ENCODE measurements at places on chromosomes 6 and 20. TPM values are rescaled to one million over a fixed set of nuclear protein-coding genes. Genes with fewer than 3 reads are reported as not detected.

DNA sequence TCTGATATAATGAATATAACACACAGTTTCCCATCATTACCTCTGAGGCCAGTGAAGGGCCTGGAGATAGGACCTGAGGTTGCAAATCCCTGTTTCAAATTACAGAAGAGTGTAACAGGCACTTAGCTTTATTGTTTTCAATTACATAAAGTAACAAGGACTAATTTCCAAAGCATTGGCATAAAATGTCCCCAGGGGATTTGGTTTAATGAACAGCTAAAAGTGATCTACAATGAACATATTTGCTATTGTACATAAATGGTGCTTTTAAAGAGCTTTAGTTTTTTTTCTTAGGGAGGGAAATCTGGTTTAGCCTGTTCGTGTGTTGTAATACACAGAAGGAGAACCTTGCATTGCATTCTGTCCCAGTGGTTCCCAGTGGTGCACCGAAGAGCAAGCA is 54.4 kb downstream of the HMGN3 start:
- peaks cover 4% of the 10 kb centered on the region for H3K27me3 ChIP-seq
- no peak overlapping the region for H3K27ac ChIP-seq
- H3K4me3 ChIP-seq = no peak overlapping the region
- no peak for DNase-seq
- H3K36me3 ChIP-seq = no peaks in the 10 kb centered on the region
- H3K4me1 ChIP-seq = no peaks in the 10 kb centered on the region

DNA sequence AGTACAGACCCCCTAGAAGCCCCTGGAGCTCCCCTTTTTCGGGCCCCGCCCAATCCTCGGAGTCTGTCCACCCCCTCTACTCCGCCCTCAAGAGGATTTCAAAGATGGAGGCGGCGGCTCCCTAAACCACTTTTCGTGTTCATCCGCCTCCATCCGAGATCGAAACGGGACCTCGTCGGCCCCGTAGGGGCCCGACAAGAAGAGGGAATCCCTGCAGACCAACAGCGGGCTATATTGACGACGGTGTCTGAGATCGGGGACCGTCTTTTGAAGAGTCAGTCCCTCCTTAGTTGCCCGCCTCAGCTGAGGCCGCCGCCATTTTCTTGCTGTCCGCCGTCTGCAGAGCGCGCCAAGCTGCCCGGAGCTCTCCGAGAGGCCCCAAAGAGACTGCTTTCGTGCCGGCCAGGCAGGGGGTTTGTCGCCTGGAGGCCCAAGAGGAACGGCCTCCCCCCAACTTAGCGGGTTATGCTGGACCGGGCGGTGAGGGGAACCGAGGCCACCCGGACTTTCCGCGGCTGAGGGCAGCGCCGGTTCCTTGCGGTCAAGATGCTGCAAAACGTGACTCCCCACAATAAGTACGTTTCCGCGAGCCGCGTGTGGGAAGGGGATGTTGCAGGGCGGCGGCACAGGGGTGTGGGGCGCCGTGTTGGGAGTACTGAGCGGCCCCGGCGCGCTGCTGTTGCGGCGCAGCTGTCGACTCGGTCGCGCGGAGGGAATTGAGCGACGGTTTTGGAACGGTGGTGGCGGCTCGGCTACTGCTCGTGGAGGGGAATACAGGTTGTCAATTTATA is 4.2 kb downstream of the BRD2 start:
- peak overlapping the region; percentile 98 for H3K27ac ChIP-seq
- DNase-seq = peak; percentile 54
- H3K4me1 ChIP-seq = peaks cover 22% of the 10 kb centered on the region
- H3K36me3 ChIP-seq = peaks cover 84% of the 10 kb centered on the region
- peak overlapping the region; percentile 94 for H3K4me3 ChIP-seq

ABHD12 gene
- 18.1 TPM for total RNA-seq

- H3K4me3 ChIP-seq = no peak overlapping the region
- no peaks in the 10 kb centered on the region for H3K27me3 ChIP-seq
- H3K4me1 ChIP-seq = peaks cover 5% of the 10 kb centered on the region
Measured at GRCh38 chr6:162119341-162119740, 608.2 kb downstream of the PRKN start.

DNA sequence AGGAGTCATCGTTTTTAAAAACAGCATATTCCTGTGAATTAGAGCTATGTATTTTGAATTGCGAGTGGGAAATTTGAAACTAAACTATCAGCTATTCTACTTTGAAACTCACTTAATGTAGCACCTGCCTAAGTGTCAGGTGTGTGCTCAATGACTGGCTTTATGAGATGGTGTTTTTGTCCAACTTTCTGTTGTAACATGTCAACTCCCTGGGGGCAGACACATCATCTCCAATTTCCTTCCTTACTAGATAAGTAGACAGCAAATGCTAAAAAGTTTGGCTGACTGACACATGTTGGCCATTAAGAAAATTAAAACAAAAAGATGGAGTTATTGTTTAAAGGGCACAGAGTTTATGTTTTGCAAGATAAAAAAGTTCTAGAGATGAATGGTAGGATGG is 226.9 kb downstream of the TFAP2B start:
- H3K27me3 ChIP-seq = no peaks in the 10 kb centered on the region
- H3K36me3 ChIP-seq = no peaks in the 10 kb centered on the region
- DNase-seq = no peak
- no peak overlapping the region for H3K4me3 ChIP-seq
- no peak overlapping the region for H3K27ac ChIP-seq

CCN5 gene
- not detected for total RNA-seq

- H3K27ac ChIP-seq = no peak within 1 kb of the TSS
- peak; percentile 12 for DNase-seq
- peaks cover 18% of the 10 kb centered on the region for H3K4me1 ChIP-seq
- H3K36me3 ChIP-seq = peaks cover 2% of the 10 kb centered on the region
- peaks cover 69% of the 10 kb centered on the region for H3K27me3 ChIP-seq
Measured at GRCh38 chr20:54475334-54476168, at the start of gene DOK5. DOK5 (plus strand) TSS chr20:54475593; CDS start chr20:54475947, 354 bp downstream.

RRAGD gene
- total RNA-seq = 14.8 TPM

BTBD3 gene
- 4.1 TPM for total RNA-seq

DNA sequence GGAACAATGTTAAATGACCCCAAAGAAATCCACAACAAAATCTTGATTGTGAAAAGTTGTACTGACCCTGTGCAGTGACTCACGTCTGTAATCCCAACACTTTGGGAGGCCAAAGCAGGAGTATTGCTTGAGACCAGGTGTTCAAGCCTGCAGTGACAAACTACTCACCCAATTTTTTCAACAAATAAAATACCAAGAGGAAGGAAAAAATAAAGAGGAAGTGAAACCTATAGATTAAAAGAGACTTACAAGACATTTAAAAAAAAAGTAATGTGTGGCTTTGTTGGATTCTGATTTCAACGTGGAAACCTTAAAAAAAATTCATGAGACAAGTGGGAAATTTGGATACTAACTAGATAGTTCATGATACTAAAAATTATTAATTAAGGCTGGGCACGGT is 31.9 kb downstream of the GINS1 start:
- no peak overlapping the region for H3K27ac ChIP-seq
- DNase-seq = no peak
- H3K36me3 ChIP-seq = peaks cover 29% of the 10 kb centered on the region
